ENCODE measurements at places on chromosomes 1 and 21. TPM values are rescaled to one million over a fixed set of nuclear protein-coding genes. Genes with fewer than 3 reads are reported as not detected.

The ITLN2 gene
- not detected for total RNA-seq

The IPO9 gene
- 64.6 TPM for total RNA-seq

The DIPK1A gene
- total RNA-seq: 14.2 TPM

The TRIM17 gene
- total RNA-seq: 4.0 TPM

The HSD3B1 gene
- not detected for total RNA-seq

The KPNA6 gene
- 23.9 TPM for total RNA-seq

The PRAMEF12 gene
- not detected for total RNA-seq

The LCE1D gene
- not detected for total RNA-seq

The NPHS2 gene
- total RNA-seq: not detected

The BACE2 gene
- 6.0 TPM for total RNA-seq

The OLIG2 gene
- 14.4 TPM for total RNA-seq

DNA sequence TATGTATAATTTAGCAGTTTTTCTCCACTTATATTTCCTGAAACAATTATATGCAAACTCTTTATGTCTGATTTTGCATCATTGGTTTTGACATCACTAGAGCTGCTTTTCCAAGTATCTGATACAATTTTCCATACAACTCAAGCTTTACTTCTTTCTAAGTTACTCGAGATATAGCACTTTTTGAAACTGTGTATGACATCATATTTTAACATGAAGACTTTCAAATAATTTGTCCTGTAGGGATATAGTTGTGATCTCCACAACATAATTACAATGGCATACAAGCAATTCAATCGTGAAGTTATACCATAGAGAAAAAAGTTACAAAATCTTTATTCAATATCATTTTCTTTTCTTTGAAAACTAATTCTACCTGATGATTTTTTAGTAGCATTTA lies 173.0 kb downstream of the LEPR start:
- DNase-seq: no peak

- DNase-seq: no peak
Observed at GRCh38 chr1:68401506-68401905, 48.2 kb downstream of the RPE65 start.

GRCh38 chr1:41245659-41246058 lies 3.6 kb upstream of the SCMH1 start:
- DNase-seq: no peak

DNA sequence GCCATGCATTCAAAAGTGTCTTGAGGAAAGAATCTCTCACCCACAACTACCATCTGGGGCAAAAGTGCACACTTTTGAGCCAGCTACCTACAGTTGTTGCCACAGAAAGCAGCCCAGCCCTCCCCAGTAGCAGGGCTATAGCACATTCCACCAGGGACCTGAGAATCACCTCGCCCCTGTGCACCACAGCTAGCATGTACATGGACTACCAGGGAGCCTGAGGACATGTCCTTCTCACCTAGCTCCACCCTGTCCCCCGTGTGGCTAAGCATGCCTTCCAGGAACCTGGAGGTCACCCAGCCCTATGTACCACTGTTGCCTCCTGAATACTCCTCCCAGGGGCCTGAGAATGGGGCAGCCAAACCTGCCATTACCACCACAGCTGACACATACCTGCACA lies 16.9 kb downstream of the SPRR2G start:
- no peak for DNase-seq

GRCh38 chr1:228416217-228416933 lies at the start of gene TRIM17:
Gene TRIM17 (minus strand): TSS chr1:228416861. CDS start chr1:228415072, 1,789 bp downstream.
- DNase-seq: no peak

GRCh38 chr1:39178541-39179431 lies 25.7 kb upstream of the MACF1 start:
- no peak for DNase-seq

GRCh38 chr1:206002160-206002559 lies 1.0 kb downstream of the RAB7B start:
- DNase-seq: no peak

GRCh38 chr1:34444516-34444915 lies 267.8 kb downstream of the C1orf94 start:
- DNase-seq: no peak

DNA sequence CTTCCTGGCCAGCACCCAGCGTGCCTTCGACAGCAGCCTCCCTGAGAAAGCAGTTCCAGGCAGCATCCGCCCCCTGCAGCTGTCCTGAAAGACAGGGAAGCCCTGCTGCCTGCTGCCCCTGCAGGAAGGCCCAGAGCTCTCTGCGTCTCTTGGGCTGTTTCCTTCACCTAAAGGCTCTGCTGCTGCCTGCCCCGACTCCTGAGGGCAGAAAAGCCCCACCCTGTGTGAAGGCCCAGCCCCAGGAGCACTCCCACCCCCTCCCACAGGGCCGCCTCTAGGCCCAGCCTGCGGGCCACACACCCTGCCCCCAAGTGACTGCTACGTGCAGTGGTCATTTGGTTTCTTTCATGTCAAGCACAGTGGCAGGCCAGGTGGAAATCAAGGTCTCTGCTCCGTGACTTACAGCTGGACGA lies 12.4 kb downstream of the RIPK4 start:
- no peak for DNase-seq

GRCh38 chr1:109687641-109688499 lies at the start of gene GSTM1:
Gene GSTM1 (plus strand): TSS chr1:109687817. CDS start chr1:109687874, 57 bp downstream.
- DNase-seq: peak; percentile 25

DNA sequence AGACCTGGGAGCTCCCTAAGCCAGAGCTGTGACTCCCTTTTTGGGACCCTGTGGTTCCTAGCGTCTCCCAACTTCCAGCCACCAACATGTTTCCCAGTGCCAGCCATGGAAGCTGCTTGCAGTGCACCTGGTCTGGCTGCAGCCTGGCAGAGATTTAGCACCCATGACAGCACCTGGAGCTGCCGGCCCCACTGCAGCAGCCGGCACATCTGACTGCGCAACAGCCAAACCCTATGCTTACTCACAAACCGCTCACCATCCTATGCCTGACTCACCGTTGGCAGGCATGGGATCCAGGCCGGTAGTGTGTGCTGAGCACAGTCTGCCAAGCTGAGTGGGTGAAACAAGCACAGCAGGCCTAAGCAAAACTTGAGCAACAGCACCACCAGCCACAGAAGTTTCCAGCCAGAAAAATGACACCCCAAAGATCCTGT lies 435.9 kb upstream of the PRMT6 start:
- DNase-seq: no peak

DNA sequence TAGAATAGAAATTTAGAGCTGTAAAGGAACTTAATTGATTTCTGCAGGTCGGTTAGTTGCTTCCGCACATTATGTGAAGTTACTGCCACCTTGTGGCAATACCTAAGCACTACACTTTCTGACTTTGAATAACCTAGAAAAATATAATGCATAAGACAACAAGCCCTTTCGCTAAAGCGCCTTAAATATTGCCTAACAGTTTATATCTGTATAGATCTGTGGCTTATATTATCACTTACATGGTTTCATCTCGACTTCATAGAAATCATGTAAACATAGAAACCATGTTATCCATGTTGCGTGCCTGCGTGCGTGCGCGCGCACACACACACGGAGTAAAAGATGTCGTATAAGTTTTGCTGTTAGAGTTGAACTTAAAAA lies 10.9 kb upstream of the IFI16 start:
- no peak for DNase-seq

All from cerebellum (tissue), 4 donors.